SK-MEL-5 (cell line): ENCODE measurements at places on chromosomes 12 and 14.
A peak's percentile ranks its signal among the peaks of the same experiment; 100 is the strongest.

- DNase-seq: no peak
These were observed 64.4 kb upstream of the TRHDE start for GRCh38 chr12:72207486-72208409.

GRCh38 chr14:94677747-94678146 is 65.6 kb downstream of the SERPINA3 start:
- DNase-seq: peak; percentile 38

DNA sequence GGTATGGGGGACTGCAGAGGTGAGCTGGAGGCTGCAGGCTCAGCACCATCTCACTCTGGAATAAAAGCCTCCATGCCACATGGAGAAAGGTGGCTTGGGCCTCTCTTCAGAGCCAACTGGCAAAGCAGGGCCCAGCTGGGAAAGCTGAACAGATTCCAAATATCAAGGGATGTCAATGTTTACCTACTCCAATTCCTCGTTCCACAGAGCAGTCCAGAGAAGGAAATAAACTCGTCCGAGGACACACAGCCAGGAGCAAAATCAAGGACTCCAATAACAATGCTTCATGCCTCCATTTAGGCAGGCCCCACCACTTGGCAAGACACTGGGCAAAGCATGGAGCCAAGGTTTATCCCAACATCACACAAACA is 36.3 kb upstream of the PNMA1 start:
- DNase-seq: no peak

DNA sequence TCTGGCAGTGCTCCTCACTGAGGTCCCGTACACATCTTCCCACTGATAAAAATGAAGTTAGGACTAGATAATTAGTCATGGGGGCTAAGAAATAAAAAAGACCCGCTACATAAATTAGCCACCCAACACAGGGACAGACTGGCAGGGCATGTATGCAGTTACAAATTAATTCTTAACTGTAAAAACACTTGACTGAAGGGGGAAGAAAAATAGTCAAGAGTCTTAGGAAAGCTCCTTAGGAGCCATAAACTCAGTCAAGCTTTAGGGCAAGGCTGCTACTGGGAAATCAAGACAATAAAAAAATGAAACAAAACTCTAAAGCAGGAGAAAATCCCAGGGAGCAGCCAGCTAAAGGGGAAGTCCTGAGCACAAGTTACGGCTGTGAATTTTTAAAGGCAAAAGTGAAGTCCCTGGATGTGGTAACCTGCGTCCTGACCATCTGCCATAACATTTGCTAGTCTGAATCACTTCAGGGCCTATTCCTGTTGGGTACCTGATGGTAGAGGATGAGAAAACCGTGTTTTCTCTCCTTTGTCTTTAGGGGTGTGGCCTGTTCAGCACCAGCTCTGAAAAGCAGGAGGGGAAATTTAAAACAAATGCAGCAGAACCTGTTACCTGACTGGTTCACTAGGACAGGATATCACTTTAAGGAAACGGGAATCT is 7.5 kb upstream of the NPFF start:
- DNase-seq: no peak

GRCh38 chr14:66650491-66650911 is 142.6 kb downstream of the GPHN start:
- DNase-seq: peak; percentile 38

GRCh38 chr12:97801471-97802059 is 339.0 kb downstream of the RMST start:
- DNase-seq: peak; percentile 97

- DNase-seq: no peak
These were observed 31.8 kb downstream of the ZNF605 start for GRCh38 chr12:132924356-132924755.

DNA sequence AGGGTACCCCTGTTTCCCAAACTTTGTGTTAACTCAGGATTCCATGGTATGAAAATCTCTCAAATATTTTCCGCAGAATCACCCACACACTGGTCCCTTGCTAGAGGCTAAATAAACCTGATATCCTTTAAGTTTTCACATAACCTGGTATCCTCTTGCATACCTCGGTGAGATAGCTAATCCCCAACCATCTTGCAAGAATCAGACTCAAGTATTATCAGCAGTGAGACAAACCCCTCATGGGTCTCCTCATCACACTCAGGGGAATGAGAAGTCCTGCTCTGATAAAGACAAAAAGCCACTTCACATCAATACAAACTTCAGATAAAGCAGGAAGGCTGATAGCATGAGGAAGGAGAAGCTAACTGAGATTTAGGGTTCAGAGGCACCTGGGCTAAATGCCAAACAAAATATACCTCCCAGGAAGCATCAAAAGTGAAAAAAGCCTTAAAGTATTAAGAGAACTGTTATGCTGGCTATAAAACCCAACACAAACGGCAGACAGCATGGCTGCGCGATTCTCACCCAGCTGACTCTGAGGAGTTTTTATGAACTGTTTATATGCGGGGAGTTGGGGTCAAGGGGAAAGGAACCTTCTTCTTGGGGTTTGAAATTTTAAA is 96.5 kb downstream of the FOXN3 start:
- no peak for DNase-seq

DNA sequence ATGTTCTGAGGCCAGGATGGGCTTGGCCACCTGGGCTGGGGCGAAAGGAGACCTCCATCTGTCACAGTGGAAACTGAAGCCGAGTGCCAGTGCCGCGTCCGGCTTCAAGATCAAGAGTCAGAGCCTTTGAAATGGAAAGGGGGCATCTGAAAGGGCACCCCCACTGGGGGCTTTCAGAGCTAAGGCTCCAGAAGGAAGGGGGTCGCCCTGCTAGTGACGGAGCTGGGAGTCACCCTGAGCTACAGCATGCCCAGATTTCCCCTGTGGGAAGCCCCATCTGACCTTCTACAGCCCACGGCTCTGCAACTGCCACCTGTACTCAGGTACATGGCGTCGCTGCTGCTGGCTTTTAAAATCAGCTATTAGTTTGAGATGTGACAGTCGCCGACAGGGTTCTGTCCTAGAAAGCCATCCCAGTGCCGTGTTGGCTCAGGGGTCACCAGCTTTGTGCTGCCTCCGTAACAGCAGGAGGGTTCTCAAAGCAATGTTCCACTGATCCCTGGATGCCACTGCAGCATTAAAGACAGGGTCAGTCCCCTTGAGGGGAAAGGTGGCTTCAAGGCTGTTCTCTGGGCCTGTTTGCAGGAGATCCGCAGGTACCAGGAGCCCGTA is 31.5 kb downstream of the CCNK start:
- DNase-seq: no peak

DNA sequence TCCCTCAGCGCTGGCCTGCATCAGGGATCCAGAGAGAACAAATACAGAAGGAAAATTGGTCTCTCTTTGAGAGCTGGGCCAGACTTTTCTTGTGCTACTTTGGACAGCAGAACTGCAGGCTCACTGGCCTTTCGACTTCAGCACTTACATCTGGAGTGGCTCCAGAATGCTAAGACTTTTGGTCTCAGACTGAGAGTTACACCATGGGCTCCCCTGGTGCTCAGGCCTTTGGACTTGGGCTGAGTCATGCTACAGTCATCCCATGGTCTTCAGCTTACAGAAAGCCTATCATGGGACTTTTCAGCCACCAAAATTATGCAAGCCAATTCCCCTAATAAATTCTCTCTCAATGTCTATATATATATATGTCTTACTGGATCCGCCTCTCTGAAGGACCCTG is 9.0 kb upstream of the CD163 start:
- peak; percentile 9 for DNase-seq

DNA sequence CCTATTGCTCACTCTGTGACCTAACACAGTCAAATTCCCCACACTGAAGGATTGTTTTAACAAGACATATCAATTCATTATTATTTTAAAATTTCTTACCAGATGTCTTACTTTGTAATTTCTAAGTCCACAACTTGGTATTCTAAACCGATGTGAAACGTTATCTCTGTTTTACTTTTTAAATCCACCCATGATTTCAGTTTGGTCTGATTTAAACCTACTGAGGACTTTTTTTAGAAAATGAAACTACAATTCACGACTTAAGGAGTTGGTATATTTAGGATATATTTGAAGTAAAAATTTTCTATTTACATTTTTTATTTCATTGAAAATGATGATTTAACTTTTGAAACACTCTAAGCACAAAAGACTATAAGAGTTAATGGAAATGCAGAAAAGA is 35.1 kb upstream of the GRIP1 start:
- DNase-seq: no peak

DNA sequence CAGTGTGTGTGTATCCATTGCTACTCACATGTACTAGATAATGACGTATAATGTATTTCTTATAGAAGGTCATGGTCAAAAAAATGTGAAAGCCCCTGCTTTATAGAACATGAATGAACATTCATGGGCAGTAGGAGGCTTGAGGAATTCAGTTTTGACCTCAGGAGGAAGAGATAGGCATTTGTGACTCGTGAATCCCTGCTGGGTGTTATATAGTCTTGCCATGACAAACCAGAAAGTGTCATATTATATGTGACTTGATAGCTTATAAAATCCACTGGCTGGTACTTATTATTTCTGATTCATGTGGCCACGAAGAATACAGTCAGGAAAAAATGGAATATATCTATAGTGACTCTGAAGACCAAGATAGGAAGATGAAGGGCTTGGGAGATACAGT is 287.6 kb downstream of the CEP128 start:
- peak; percentile 14 for DNase-seq

DNA sequence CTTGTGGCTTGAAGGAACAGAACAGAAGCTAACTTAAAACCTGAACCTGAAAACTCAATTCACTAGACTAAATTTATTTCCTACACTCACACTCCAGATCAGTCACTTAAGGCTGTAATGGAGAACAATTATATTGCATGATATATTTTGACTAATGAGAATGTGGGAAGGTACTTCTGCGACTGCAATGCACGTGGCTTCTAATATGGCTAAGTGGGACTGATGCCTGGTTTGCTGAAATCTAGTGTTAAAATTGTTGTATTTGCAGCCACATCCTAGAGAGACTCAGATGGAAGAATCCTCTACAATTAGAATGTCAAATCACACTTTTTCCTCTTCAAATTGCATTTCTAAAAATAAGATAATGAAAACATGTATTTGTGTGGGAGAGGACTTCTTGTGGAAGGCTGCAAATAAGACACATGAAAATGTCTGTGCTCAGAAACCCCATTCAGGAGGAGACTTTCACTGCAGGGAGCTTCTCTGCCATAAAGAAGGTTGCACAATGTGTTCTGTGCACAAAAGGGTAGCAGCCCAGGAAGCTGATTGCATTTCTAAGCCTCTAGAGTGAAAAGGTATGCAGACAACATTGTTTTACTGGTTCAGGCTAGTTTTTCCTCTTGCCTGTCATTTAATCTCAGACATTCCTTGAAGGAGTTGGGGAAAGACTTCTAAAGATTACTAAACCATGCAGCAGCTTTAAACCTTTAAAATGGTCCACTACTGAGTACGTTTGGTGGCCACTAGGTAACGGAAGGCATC is 224.3 kb downstream of the NEDD1 start:
- DNase-seq: no peak

- peak; percentile 61 for DNase-seq
These were observed 34.5 kb downstream of the VDR start for GRCh38 chr12:47870175-47870781.

DNA sequence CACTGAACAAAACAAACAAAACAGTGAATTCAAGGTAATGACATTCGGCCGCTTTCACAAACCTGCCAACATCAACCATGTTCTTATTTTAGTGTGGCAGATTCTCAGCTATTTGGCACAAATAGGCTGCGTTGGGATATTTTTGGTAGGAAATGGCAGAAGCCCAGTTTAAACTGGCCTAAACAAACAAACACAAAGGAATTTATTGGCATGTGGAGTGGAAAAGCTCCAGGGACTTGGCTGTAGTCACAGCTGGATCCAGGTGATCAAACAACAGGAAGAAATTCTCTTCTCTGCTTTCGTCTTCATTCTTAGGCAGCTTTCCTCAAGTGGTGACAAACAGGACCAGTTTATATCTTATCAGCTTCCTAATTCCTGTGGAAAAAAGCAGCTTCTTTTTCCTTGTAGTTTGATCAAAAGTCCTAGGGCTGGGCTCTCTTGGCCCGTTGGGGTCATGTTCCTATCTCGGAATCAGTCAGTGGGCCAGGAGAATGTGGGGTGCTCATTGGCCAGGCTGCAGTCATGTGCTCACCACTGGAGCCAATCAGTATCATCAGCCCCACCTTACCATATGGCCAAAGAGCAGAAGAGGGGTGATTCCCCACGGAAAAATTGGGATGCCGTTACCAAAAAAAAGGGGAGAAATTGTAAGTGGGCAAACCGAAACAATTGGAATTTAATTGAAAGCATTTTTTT is 22.6 kb downstream of the C12orf75 start:
- no peak for DNase-seq

GRCh38 chr12:120862664-120863063 is 41.5 kb downstream of the SPPL3 start:
- no peak for DNase-seq

- no peak for DNase-seq
These were observed 54.1 kb downstream of the KRT80 start for GRCh38 chr12:52137746-52138145.

DNA sequence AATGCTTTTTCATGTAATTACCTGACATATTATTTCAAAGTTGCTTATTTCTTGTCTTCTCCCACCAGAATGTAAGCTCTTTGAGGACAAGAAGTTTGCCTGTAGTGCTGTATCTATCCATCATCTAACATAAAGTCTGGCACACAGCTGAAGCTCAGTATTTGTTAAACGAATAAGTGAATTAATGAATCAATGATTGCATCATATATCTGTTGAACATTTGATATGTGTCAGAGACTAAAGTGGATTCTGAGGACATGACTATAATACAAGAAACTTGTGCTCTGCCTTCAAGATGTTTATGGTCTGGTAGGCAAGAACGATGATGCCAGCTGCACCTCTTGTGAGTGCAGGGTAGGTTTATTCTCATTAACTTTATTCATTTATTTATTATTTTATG is 115.4 kb upstream of the SCAF11 start:
- no peak for DNase-seq

- no peak for DNase-seq
These were observed 1.7 kb downstream of the PLEK2 start for GRCh38 chr14:67410313-67410712.

GRCh38 chr12:67586951-67587350 is 61.6 kb upstream of the DYRK2 start:
- DNase-seq: no peak

DNA sequence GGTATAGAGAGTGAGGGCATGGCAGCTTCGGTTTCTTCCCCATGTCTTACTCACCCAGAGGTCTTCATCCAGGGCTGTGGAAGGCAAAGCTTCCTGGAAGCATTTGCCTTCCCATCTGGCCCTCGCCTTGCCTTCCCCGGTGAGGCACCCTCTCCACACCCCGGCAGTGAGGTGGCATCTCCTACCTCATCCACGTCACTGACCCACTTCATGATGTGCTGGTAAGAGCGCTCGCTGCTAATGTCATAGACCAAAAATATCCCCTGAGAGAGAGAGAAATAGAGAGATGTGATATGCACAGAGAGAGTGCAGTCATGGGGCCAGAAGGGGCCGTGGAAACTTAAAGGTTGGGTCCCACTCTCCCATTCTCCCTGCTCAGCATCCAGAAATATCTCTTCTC is 8.3 kb upstream of the GPX2 start:
- DNase-seq: no peak

- no peak for DNase-seq
These were observed 5.6 kb upstream of the ST8SIA1 start for GRCh38 chr12:22340143-22340542.

- no peak for DNase-seq
These were observed 32.8 kb downstream of the DGLUCY start for GRCh38 chr14:91146661-91147060.
